ENCODE measurements at places on chromosomes 2 and 18.

- DNase-seq: no peak
These were observed 148.6 kb upstream of the PKDCC start for GRCh38 chr2:41899189-41899588.

- no peak for DNase-seq
These were observed 32.5 kb downstream of the MERTK start for GRCh38 chr2:111930875-111931274.

GRCh38 chr2:121771976-121772742, 16.7 kb downstream of the TSN start:
- DNase-seq: no peak

- no peak for DNase-seq
These were observed 116.9 kb downstream of the METTL8 start for GRCh38 chr2:171316755-171317337.

- no peak for DNase-seq
These were observed 70.6 kb downstream of the CTAGE1 start for GRCh38 chr18:22346953-22347605.

GRCh38 chr2:240146627-240147278, 6.3 kb upstream of the OTOS start:
- DNase-seq: no peak

GRCh38 chr18:48065601-48065995, 135.1 kb upstream of the SMAD2 start:
- DNase-seq: no peak

DNA sequence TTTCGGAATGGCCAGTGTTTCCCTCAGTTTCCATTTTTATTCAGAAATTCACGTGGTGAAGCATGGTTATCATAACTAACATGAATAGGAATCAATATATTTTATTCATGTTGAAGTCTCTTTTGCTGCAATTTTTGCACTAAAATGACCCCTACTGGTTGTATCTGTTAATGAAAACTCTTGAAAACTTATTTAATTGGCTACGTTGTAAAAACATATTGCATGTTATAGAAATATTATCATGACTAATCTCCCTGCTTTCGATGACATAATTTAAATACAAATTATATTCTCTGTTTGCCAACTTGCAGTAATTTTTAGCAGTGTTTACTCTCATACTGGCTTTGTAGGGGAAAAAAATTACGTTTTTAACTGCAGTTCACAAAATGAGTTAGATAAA, 3.5 kb downstream of the CRIM1 start:
- peak; percentile 12 for DNase-seq

DNA sequence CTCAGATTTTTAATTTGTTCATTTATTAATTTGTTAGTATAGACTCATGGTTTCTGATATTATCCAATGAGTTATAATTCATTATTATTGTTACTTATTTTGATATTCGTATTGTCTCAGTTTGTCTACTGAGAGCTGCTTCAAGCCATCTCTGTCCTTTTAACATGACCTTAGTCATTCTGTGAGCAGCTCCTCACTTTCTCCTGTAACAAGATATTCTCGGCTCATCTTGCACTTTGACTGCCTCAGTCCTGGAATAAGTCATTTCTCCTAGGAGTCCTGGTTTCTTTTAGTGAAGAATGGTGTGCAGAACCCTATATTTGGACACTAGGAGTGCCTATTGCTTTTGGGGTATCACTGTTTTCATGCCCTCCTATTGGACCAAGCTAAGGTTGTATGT, 13.2 kb downstream of the ASB1 start:
- DNase-seq: no peak

- DNase-seq: no peak
These were observed at the start of gene CDKL4 for GRCh38 chr2:39243469-39244123. TSS of gene CDKL4 (minus strand) at chr2:39243970.

DNA sequence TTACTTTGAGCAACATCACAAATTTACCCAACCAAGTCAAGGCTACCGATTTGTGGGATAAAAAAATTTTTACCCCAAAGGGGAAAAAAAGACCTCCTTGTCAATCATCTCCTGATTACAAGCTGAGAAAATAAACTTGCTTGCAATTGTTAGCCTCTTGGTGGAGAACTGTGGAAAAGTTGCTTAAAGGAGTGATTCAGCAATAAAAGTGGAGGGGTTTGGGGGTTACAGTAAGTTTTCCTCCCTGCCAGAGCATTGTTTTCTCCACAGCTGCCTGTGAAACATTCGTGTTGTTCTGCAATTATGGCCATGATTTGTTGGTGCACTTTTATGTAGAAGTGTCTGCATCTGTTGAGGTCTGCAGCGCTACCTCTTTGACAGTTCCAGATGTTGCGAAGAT, 82.6 kb downstream of the EN1 start:
- DNase-seq: no peak

DNA sequence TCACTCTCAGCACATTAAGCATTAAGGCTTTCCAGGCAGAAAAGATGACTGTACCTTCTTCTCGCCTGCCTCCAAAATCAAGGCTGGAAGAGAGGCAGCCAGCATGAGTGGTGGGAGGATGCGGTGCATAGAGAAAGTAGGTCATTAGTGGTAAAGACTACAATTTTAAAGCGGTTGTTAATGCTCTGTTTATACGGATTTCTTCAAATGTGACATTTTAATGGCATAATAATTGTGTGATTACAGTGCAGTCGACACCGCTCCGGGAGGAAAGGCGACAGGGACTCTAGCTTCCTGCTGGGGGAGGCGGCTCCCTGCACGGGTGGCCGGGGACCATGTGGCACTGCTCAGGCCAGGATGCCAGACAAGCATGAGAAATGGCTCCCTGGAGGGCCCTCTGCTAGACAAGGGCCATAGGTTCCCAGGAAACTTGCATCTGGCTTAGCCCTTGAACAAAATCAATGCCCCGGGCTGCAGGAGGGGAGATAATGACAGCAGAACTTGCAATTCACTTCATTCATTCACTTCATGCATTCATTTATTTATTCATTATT, 129.6 kb downstream of the GALNT14 start:
- DNase-seq: no peak

GRCh38 chr18:78757014-78757413, 222.6 kb upstream of the SALL3 start:
- no peak for DNase-seq

GRCh38 chr2:23230885-23231284, 154.1 kb upstream of the KLHL29 start:
- DNase-seq: no peak

GRCh38 chr2:134818321-134818720, 20.1 kb upstream of the ACMSD start:
- no peak for DNase-seq

DNA sequence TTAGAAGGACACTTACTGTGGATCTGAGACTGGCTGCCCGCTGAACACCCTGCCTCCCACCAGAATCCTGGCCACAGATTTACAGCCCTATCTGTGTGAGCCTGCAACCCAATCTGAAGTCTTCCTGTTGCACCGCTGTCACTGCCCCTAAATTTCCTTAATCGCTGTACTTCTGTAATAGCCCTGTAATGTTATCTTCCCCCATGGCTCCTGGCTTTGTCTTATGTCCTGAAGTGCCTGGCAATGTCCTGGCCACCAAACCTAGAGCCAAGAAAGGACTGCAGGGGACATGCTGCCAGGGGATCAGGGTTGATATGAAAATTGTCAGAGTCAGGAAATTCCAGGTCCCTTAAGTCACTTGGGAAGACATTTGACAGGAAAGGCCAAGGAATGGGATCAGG, 52.7 kb downstream of the FHOD3 start:
- DNase-seq: no peak

GRCh38 chr2:164515030-164515429, 106.3 kb downstream of the GRB14 start:
- no peak for DNase-seq

GRCh38 chr2:64424416-64424987, 29.5 kb upstream of the LGALSL start:
- DNase-seq: no peak

- no peak for DNase-seq
These were observed 4.3 kb downstream of the HNRNPLL start for GRCh38 chr2:38598200-38598990.

DNA sequence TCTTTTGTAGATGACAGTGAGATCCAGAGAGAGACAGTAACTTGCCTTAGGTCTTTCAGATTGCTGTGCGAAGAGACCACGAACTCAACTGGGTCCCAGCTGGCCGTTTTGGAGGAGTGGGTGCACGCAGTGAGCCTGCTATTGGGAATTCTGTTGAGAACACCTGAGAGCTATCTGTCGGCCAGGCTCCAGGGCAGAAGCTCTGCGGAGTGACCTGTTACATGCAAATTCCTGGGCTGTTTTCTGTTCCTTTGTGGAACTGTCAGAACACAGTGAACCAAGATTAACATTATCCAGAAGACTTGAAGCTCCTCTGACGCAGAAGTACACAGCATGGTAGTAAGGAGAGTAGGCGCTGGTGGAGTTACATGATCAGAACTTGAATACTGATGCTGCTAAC, 99.5 kb upstream of the LMAN1 start:
- no peak for DNase-seq

DNA sequence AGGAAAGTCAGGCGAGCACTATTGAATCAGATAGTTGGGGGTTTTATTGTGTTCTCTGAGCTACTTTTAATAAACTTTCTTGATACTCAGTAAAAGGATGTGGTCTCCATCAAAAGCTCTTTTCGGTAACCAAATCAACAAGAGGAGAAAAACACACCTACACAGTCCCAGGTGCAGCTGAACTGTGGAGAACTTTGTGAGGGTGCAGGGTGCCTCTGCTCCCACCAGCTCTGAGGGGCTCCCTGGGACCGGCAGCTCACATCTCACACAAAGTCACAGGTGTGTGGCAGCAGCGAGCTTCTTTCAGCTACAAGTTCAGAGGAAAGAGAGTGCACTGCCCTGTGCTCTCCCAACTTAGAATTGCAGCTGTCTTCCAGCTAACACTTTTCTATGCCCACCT, 650.4 kb downstream of the RNF144A start:
- no peak for DNase-seq

GRCh38 chr18:24632158-24632988, 171.9 kb downstream of the HRH4 start:
- no peak for DNase-seq

DNA sequence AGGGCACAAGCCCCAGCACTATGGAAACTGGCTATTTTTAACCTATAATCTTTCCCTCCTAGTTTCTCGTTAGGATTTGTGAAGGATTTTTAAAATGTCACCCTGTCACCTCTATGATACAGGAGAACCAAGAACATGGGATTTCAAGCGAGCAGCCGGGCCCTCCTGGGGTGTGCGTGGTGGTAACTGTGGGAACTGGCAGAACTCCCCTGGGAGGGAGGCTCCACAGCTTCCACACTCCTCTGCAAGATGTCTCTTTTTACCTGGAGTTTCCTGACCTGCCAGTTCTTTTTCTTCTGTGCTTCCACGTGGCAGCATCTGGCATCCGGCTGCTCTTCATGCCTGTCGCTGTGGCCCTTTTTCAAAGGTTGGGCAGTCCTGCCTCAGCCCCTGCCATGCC, 386.3 kb upstream of the MYT1L start:
- DNase-seq: no peak

GRCh38 chr18:63120620-63121019, 198.9 kb downstream of the BCL2 start:
- DNase-seq: no peak

GRCh38 chr2:158489366-158490112, 32.8 kb downstream of the PKP4 start:
- DNase-seq: no peak

DNA sequence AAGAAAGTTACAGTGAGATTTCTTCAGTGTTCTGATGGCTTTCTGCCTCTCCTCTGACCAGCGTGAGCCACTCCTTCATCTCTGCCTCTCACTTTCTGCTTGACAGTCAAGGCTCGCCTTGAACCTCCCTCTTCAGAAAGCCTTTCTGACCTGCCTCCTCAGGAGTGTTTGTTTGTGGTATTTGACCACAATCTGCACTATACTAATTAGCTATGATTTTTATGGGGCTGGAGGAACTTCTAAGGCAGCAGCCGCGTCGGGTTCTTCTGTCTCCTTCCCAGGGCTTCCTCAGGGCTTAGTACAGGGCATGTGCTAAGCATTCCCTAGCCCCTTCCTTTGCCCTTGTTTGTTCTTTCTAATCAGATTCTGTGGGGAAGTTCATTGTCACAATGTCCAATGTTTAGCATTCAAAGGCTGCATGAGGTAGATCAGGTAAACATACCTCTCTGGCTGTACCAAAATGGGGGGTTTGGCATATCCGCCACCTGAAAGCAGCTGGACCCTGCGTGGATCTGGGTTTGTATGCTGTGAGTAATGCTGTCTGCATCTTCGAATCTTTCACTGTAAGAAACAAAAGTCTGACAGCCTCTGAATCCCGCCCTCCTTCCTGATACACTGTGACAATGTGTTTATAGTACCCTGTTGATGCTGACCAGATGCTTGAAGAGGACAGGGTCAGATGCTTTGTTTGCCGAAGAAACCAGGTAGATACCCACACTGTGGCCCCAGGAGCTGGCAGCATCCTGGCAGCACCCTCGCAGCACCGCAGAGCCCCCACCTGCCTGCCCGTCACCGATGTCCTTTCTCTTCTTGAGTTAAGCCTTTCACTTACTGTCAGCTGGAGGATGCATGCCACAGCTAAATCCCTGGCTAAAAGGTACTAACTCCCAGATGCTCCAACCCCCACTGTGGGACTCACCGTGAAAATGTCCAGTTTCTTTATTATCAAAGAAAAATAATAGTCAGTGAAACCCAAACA, 260.8 kb upstream of the HDAC4 start:
- no peak for DNase-seq

DNA sequence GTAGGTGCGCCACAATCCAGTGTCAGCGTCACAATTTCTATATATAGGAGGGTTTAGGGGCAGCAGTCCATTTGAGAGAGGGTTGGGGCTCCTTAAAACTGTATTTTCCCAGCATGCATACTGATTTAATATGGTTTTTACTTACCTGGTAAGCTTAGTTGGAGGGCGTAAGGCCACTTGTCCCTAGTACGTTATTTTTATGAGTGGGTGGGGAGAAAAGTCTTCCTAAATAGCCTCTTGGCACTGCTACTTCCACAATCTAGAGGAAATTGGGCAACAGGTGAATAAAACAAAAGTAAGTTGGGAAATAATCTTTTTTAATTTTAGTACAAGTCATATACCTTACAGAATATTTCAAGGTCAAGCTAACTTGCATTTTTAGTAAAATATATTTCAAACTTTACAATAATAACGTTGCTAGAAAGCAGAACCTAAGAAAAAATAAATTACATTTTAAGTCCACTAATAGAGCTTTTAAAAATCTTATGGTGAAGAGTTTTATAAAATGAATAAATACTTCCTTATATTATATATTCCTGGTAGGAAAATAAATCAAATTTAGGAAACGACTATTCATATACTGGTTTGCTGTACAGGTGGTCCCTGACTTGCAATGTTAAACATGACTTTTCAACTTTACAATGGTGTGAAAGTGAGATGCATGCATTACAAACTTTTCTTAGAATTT, 20.9 kb downstream of the DHRS9 start:
- DNase-seq: no peak

- DNase-seq: no peak
These were observed 89.6 kb upstream of the PKDCC start for GRCh38 chr2:41958251-41958650.

DNA sequence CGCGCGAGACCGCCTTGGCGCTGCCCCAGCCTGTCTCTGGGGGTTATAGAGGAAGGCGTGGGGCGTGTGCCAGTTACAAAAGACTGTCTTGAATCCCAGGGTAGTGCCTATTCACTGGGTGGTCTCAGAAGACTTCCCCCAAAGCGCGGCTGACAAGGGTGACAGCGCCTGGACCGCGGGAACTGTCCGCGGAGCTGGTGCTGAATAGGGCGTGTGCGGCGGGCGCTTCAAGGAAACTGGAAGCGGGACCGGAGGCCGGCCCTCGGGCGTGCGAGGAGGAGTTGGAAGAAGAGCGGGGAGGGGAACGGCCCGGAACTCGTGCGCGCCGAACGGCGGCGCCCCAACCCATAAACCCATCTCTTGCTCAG, 2.3 kb downstream of the EGR4 start:
- DNase-seq: no peak

Data from hippocampal formation (tissue), 2 donors.